ENCODE measurements at places on chromosomes 5 and 9.

- no peak for DNase-seq
These were observed 264.6 kb upstream of the ZNF608 start for GRCh38 chr5:125011014-125011413.

GRCh38 chr5:118984602-118985001 lies 3.7 kb downstream of the DTWD2 start:
- DNase-seq, result no peak

GRCh38 chr5:143315929-143316328 lies 87.6 kb downstream of the NR3C1 start:
- no peak for DNase-seq

DNA sequence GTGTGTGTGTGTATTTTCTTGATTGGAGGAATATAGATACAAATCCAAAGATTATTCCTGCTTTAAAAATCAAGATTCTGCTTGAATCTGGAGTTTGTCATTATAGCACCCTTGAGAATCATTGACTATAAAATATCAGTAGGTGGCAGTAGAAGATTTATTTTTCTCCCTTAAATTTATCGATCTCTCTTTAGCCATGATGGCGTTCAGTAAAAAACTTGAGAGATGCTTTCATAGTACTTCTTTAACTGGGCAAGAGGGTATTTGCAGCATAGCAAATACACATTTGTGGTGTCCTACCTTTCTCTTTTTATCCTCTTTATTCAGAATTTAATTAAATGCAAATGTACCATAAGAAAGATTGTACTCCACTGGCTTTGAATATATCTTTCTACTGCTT lies 307.7 kb downstream of the ADGRV1 start:
- DNase-seq, result peak; percentile 57

DNA sequence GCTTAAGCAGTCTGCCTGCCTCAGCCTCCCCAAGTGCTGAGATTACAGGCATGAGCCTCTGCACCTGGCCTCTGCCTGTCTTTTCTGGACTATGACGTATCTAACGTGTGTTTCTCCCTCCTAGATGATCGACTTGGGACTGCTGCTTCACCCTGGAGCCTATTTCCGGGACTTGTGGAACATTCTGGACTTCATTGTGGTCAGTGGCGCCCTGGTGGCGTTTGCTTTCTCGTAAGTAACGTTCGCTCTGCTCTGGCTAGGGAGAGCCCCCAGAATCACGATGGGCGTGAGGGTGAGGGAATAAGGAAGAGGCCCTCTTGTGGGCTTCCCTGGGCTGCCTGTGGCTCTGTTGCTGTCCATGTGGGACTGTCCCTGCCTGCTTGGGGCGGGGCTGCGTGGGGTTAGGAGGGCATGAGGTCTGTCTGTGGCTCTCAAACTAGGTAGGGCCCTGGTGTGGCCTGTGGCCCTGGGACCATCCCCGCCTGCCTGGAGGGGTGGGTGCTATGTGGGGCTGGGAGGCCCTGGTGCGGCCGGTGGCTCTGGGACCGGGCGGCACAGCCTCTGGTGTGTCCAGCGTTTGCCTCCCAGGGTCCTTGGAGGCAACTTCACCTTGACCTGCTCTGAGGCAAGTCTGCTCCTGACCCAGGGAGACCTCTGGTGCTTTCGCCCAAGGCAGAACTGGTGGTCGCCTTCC lies 171.7 kb downstream of the CACNA1B start:
- DNase-seq, result no peak

DNA sequence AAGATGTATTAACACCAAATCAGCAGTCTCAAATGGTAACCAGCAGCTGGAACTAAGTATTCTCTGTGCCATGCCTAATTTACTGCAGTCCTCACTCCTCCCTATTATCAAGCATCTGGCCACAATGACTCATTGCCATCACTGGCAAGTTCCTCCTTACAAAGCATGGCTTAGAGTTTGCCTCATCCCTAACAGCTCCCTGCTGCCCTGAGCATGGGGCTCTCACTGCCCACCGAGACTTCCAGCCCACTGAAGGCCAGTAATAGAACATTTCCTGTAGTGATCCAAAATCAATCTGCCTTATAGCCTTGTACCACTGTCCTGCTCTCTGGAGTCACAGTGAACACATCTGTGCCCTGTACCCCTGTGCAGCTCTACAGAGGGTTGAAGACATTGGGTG lies 211.9 kb upstream of the TRIM32 start:
- DNase-seq, result no peak

GRCh38 chr9:128818839-128819715 lies 777 bp downstream of the ENDOG start:
- DNase-seq, result peak; percentile 63

DNA sequence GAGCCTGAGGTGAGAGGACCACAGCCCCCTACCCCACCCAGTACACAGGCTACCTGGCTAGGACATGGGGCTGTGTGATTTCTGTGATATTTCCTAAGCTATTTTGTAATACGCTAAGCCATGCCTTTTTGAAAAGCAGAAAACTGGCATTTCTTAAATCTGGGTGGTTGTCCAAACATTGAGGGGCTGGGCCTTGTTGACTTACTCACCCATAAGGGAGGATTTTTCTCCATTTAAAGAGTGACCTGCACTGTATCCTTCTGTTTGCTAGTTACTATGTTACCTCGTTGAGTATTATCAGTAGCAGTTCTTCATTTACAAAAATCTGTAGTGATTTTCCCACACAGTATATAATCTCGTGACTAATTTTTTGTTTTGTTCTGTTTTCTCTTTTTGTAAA lies 117.5 kb upstream of the OTULINL start:
- no peak for DNase-seq

DNA sequence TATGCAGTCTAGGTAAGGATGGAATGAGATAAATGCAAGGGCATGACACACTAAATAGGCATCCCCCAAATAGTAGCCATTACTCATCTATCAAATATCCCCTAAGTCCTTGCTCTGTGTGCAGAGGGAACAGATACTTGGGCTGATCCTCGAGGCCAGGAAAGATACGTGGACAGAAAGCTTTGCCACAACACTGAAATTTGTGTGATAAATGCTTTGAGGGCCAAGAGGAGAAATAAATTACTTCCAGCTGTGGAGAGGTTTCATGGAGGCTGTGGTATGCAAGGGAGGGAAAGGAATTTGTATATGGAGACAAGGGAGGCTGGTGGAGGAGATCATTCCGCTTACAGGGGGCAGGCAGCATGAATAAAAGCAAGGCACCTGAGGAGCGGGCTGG lies 18.5 kb downstream of the ATOX1 start:
- DNase-seq, result no peak

GRCh38 chr9:96420468-96421219 lies 2.5 kb upstream of the ZNF367 start:
- DNase-seq, result no peak

DNA sequence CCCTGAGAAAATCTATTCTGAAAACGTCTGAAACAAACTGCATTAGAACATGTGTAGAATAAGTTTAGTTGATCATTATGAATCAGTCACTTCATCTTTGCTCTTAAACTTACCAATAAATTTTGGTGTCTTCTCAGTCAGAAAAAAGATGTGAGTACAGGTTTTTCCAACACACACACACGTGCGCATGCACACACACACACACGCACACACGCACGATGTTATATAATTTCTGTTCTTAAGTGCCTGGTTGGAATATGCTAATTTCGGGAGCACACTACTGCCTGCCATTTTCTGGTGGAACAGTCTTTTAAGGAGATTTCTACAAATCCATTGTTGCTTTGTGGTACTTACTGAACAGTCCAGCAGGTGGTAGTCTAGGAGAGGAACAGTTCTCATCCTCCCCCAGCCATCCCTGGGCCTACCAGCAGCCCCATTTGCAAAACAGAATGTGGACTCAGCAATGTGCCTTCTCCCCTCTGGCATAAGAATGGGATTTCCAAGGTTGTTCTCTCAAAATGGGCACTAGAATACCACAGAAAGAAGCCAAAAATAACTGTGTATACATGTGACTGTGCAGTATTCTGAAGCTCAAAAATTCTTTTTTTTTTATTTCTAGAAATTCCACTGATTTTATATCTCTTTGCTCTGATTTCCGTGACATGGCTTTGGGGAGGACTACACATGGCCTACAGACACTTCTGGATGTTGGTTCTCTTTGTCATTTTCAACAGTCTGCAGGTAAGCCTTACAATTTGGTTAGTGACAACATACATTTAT lies 281.3 kb downstream of the ARRDC3 start:
- DNase-seq, result peak; percentile 39

DNA sequence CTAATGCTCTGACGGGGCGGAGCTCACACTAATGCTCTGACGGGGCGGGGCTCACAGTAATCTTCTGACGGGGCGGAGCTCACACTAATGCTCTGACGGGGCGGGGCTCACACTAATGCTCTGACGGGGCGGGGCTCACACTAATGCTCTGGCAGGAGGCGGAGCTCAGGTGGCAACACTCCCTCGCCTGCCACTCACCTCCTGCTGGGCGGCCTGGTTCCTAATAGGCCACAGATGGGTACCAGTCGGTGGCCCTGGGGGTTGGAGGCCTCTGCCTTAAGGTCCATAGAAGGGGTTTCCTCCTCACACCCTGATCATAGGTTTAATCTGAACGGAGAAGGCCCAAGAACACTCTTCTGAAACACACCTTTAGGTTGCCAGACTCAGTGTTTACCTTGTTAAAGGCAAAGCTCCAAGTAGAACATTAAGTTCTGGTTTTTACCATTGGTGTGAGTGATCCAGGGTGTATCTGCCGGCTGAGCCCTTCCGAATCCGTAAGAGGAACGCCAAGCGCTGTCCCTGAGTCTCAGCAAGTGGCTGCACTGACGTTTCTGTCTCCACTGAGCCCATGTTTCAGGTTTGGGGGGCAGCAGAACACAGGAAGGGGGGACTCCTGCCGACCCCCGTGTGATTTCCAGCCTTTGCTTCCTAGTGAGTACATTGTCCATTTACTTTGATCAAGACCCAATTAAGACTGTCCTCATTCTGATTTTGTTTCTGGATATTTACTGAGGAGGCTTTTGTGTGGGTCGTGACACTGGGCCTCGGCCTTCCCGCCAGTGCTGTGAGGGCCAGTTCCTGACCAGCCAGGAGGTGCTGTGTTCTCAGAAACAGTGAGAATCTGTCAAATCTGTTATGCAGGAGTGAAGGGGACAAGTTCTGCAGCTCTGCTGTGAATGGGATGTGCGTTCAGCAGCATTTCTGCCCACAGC lies 24.6 kb upstream of the LRRC14B start:
- no peak for DNase-seq

- peak; percentile 90 for DNase-seq
These were observed 214.4 kb downstream of the EFNA5 start for GRCh38 chr5:107456281-107456715.

GRCh38 chr5:80269991-80270438 lies 14.2 kb upstream of the SERINC5 start:
- DNase-seq, result no peak

GRCh38 chr5:132100672-132101261 lies 27.2 kb downstream of the CSF2 start:
- DNase-seq, result no peak

- DNase-seq, result no peak
These were observed 74.3 kb downstream of the KIAA0825 start for GRCh38 chr5:94544031-94544650.

- DNase-seq, result no peak
These were observed 147.3 kb downstream of the OSTF1 start for GRCh38 chr9:75235632-75236031.

DNA sequence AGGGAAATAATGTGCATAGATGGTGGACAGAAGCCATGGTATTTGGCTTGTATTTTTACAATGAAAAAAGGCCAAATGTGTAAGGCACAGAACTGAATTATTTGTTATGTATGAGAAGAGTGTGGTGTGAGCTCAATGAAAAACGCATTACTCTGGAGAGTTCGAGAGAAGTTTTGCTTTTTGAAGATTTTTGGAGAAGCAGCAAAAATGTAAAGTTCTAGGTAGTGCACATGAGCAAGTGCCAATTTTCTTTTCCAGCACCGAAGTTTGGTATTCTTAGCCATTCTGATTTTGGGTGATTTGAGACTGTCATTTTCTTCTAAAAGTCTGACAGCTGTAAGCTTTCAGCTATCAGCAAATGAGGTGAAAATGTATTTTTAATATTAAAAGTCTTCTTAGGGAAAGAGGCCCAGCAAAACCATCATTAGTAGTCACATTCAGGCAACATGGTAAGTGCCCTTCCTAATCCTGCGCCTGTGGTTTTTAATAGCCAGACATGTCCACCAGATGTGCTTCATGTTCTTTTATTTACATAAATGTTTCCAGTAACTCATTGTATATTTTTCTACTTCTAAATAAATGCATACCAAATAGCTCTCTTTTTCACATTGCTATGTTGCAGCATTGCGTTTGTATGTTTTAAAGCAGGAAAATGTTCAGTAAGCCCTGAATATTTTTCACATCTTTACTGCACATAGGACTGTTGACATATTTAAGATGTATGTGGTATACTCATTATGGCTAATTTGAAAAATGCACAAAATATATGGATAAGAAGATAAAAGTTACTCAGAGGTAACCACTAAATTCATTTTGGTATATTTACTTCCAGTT lies 50.4 kb downstream of the RASGRF2 start:
- no peak for DNase-seq

GRCh38 chr5:90558344-90559192 lies at the start of gene ADGRV1:
ADGRV1 (plus strand) TSS chr5:90558797; CDS start chr5:90558896, 99 bp downstream.
- peak; percentile 91 for DNase-seq

DNA sequence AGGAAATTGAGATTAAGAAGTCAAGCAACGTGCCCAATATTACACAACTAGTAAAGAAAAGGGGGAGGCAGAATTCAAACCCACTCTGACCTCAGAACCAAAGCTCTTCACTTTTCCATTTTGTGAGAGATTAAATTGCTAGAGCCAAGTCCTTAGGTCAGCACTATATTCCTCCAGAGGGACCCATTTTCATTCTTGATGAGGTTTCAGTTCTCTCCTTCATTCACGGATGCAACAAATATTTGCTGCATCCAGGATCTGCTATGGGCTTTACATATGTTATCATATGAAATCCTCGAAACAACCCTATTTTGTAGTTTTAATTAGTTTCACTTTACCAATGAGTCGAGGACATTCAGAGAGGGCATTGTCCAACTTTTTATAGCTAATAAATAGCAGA lies 239.2 kb downstream of the EFNA5 start:
- no peak for DNase-seq

DNA sequence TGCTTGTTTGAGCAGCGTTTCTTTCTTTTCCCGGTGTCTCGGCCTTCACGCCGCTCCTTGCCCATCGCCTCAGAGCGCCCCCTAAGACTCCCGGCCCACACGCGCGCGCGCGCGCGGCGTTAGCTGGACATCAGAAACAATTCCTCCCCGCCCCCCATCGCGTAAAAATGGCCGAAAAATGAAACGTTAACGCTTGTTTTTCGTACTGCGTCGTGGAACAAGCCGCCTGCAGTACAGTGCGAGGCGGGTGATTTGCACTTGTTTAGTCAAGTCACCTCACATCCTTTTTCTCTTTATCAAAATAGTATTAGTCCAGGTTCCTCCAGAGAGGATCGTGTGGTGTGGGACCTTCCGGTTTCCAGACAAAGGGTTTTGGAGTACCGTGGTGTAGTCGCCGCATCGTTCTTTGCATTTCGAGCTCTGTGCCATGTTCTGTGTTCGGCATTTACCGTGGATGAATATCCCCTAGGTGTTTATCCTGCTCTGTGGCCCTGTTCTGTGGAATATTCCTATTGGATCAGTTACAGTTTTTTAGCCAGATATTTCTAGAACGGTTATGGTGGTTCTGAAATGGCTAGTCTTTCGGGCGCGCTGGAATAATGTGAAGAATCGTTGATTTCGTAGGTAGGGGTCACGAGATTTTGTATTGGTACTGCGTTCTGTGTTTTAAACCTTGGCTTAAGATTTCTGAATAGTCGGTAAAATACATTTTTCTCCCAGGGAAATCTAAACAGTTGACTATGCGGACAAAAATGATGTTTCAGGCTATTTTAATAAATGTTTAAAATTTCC lies 1.0 kb downstream of the MATR3 start:
- DNase-seq, result peak; percentile 36

GRCh38 chr5:122358372-122358979 lies 46.4 kb downstream of the SNCAIP start:
- DNase-seq, result no peak
